ENCODE measurements at places on chromosomes 6 and 20. TPM values are rescaled to one million over a fixed set of nuclear protein-coding genes. Genes with fewer than 3 reads are reported as not detected.

The SLC26A8 gene
- total RNA-seq, result 0.09 TPM

The GSTA3 gene
- not detected for total RNA-seq

The CST2 gene
- total RNA-seq, result 0.94 TPM

The FAM209B gene
- 0.42 TPM for total RNA-seq

The TTLL9 gene
- total RNA-seq, result 0.05 TPM

The LAMA4 gene
- 15.2 TPM for total RNA-seq

The SLC52A3 gene
- 0.05 TPM for total RNA-seq

The PTCRA gene
- 145 TPM for total RNA-seq

The FITM2 gene
- total RNA-seq, result 1.7 TPM

The NCOA3 gene
- 20.3 TPM for total RNA-seq

The GPR6 gene
- not detected for total RNA-seq

The TTI1 gene
- total RNA-seq, result 15.4 TPM

Data from thymus (tissue), 14 donors.